T-cell (primary cell): ENCODE measurements at places on chromosomes 2 and 18.
A peak's percentile ranks its signal among the peaks of the same experiment; 100 is the strongest.

DNA sequence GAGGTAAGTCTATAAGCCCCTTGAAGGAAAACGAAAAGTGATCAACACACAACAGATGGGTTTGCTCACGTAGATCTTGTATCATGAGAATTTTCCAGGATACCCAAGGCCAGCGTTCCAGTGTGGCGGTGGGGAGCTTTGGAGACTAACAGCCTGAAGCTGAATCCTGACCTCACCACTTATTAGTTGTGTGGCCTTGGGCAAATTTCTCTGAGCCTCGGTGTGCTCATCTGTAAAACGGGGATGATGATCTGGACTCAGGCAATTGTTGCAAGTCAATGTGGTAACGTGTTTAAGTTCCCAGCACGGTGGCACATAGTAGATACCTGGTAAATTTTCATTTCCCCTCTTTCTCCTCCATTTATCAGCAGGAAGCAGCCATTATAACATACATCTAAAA, 68.3 kb downstream of the VWA3B start:
- no peak for DNase-seq

GRCh38 chr2:42725657-42726056, 38.3 kb downstream of the OXER1 start:
- DNase-seq, result no peak

DNA sequence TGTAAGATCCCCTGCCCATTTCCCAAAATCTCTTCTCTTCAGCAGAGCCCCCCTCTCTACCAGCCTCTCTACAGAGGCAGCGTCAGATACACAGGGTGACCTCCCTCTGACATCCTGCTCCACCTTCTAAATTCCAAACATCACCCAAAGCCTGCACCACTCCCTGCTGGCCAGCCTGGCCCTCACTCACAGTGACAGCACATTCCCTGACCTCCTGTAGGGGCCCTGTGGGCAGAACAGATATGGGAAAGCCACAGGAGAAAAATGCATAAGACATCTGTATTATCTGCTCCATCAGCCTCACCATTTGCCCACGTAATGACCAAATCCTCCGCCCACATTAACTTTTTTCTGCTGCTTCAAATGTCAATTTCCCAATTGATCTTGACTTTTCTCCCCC, 40.6 kb downstream of the TRABD2A start:
- DNase-seq, result no peak

GRCh38 chr18:51724790-51725721, 527.6 kb upstream of the MEX3C start:
- DNase-seq, result no peak

DNA sequence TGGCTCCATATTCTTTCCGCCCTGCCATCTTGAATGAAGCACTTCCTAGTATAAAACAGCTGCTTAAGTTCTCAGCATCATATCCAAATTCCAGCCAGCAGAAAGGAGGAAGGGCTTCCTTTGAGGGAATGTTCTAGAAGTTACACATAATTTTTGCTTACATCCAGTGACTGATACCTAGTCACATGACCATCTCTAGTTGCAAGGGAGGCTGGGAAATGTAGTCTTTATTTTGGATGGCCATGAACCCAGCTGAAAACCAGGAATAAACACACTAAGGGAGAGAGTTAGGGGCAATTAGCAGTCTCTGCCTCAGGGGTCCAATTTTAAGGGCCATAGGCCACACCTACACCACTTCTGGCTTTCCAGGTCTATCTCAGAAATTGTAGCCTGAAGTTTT, 57.8 kb upstream of the LMAN1 start:
- DNase-seq, result no peak

DNA sequence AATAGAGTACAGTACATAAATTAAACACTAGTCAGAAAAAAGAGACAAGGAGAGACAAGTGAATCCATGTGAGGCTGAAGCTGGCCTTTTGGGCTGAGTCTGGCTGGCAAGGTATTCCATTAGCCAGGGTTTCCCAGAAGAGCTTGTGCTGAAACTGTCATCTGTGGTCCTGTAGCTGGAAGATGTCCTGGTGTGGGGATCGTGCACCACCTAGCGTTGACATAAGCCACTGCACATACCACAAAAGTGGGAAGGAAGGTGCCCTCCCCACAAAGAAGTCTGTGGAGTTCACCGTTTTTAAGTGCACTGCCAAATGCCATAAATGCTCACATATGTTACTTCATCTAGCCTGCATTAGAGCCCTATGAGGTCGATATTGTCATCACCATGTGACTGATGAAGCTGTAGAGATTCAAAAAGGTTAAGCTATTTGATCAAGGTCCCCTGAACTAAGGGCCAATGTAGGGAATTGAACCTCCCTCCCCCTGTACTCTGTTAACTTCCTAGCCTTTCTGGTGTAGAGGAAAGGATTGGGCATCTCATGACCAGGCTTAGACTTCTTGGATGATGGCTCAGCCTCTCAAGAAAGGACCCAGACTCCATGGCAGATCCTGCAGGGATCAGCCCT, 31.9 kb upstream of the GALNT14 start:
- DNase-seq, result peak; percentile 11

- DNase-seq, result no peak
Observed at GRCh38 chr18:39701839-39702238, 2136.2 kb upstream of the CELF4 start.

GRCh38 chr2:232973796-232974195, 39.3 kb downstream of the NGEF start:
- no peak for DNase-seq

DNA sequence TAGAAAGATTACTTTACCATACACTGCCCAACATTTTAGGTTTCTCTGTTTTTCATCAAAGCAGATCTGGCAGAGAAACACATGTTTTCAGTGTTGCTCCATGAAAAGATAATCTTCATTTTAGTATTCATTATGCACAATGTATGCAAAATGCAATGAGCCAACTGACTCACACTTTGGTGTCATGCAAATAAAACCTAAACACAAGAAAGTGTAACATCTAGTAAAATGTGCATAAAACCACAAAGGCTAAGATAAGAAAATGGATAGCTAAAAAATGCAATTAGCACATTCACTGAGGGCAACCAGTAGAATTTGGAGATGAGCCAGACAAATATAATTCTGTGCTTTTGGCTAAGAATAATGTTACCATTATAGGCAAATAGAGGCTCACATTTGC, 203.5 kb upstream of the UBE2E3 start:
- no peak for DNase-seq

DNA sequence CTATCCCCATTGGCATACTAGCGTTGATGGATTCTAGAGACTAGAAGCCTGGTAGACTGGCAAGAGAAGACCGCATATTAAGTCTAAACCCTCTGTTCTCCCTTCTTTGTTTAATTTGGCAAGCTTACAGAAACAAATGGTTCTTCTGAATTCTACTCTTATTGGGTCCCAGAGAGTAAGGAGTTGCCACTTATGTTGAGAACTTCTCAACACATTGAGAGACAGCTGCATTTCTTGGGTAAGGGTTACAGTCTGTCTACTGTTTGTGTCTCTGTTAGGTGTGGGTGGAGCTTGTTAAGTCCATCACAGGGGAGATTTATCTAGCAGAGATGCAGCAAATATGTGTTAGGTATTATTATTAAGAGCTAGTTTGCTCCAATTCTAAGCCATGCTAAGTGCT, 435.8 kb upstream of the MEIS1 start:
- no peak for DNase-seq

GRCh38 chr2:241047253-241048010, 49.0 kb downstream of the SNED1 start:
- DNase-seq, result no peak

GRCh38 chr2:110807522-110807921, 75.1 kb downstream of the ACOXL start:
- no peak for DNase-seq

- no peak for DNase-seq
Observed at GRCh38 chr2:12861344-12861930, 144.7 kb downstream of the TRIB2 start.

- DNase-seq, result no peak
Observed at GRCh38 chr2:168633200-168633599, 169.2 kb upstream of the NOSTRIN start.

DNA sequence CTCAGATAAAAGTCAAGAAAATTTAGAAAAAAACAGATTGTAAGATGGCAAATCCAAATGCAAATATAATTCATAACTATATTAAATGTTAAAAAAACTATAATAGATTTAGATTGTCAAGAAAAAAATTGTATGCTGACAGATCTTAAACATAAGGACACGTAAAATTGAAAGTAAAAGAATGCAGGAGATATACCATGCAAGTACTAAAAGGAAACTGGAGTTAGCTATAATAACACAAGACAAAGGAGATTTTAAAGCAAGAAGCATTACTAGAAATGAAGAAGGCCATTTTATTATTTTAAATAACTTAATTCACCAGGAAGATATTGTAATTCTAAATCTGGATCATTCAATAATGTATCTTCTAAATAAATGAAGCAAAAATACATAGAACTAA, 48.3 kb downstream of the TTC21B start:
- no peak for DNase-seq

DNA sequence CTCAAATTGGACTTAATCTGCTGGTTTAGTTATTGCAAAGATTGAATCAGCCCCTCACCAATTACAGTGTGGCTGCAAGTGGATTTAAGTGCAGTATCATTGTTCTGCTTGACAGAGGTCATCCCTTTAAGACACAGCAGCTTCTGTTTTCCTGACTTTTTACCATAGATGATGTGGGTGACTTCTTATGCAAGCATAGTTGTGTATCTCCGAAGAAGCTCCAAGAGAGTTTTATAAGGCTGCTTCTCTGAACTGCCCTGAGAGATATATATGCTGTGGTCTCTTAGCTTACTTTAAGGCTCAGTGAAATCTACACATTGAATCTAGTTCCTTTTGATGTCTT, 3.5 kb downstream of the TRIB2 start:
- no peak for DNase-seq

DNA sequence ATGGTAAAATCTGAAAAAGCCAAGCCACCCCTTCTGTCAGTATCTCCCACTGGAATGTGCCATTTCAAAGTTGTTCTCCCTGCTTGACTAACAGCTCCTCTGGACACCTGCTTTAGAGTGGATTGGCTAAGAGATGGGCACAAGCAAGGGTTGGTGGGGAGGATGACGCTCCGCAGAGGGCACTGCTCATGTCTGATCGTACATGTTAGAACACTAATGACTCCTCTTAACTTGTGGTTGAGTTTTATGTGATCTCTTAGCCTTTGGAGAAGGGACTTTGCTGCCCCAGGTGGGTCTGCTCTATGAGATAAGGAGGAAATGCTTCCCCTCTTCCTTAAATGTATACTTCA, 8.2 kb upstream of the KIAA2012 start:
- DNase-seq, result no peak

DNA sequence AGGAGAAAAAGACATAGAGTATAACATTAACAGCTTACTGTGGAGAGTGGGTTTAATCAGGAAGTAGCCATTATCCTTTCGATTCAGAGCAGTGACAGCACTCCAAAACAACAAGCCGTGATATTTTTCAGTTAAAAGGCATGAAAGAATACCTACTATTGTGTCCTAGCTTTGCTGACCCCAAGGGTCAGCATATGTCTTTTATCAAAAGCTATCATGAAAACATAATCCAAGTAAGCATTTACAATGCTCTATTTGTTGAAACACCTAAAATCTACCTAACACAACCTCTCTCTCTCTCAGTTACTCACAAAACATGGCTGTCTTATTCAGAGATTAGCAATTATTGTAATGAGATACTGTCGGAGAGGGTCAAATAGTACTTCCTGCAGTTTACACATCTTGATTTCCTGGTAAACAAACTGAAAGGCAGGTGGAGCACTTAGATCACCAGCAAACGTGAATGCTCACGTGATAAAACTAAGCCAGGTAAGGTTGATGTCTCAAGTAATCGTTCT, 100.0 kb downstream of the BAZ2B start:
- DNase-seq, result peak; percentile 13

DNA sequence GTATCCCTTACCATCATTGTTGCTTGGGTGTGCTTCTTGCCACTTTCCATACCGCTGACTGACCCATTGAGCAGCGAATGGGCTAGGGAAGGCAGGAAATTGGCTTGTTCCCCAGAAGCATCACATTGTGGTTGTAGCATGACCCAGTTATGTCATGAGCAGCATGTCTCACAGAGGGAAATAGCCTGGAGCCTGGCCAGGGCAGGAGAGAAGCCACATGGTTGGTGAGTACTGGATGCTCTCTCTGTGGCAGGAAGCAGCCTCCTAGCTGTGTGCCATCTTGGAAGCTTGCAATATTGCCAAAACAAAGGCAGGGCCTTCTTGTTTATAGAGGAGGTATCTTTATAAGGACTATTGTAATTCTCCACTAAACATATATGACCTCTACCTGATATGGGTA, 482.6 kb downstream of the PIK3C3 start:
- no peak for DNase-seq

DNA sequence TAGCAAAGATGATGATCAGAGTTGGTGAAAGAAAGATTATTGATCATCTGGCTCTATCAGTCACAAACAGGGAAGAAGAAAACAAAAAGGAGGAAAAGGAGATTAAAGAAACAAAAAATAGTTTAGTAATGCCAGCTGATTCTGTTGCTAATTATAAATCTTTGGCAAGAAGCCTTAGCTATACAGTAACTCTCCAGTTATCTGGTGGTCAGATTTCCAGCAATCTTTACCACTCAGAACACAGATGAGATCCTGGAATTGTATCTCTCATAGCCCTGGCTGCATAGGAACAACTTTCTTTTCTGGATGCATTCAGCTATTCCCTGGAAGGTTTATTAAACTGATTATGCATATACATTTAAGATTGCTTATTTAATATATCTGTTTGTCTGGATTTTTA, 256.8 kb upstream of the ZEB2 start:
- no peak for DNase-seq

DNA sequence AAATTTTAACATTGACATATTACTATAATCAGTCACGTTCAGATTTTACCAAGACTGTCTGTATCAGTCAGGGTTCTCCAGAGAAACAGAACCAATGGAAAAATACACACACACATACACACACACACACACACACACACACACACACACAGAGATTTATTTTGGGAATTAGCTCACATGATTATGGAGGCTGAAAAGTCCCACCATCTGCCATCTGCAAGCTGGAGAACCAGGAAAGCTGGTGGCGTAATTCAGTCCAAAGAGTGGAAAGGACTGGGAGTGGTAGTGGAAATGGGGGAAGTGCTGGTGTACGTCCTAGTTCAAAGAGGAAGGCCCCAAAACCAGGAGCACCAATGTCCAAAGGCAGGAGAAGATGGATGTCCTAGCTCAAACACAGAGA, 166.4 kb downstream of the AKAIN1 start:
- no peak for DNase-seq

- DNase-seq, result no peak
Observed at GRCh38 chr2:120522151-120522751, 176.3 kb downstream of the INHBB start.

GRCh38 chr18:36101943-36102342, 27.2 kb downstream of the SLC39A6 start:
- DNase-seq, result no peak
